ENCODE measurements at places on chromosomes 1 and 21.

DNA sequence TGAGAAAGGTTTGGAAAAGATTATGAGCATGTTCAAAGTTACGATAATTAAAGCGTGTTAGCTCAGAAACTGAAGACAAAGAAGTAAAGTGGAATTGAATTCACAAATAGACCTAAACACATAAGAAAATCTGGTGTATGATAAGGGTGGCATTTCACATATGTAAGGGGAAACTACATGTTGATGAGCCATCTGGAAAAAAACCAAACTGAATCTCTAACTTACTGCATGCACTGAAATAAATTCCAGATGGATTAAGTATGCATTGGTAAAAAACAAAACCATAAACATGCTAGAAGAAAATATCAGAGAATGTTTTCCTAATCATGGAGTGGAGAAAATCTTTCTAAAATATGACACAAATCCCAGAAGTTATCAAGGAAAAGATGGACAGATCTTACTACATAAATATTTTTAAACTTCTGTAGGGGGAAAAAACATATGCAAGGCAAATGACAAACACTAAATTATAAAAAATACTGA is 34.0 kb upstream of the CTPS1 start:
- DNase-seq, result no peak

- no peak for DNase-seq
Measured at GRCh38 chr1:33468531-33468930, 3.9 kb upstream of the ZSCAN20 start.

DNA sequence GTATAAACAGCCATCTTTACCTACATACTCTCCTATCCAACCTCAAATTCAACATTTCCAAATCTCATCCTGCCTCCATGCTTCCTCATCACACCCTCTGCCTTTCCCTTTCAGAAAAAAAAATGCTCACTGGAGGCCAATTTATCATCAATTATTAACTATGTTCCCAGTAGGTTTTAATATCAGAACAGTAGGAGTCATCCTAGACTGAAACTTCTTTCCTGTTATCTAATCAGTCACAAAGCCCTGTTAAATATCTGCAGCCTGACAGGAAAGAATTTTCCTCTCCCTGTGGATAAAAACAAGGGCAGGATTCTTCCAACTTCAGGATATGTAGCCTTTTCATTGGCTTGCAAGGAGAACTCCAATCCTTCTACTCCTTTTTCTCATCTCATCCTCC is 28.4 kb downstream of the EGLN1 start:
- no peak for DNase-seq

- no peak for DNase-seq
Measured at GRCh38 chr1:30727824-30728223, 4.4 kb upstream of the MATN1 start.

- no peak for DNase-seq
Measured at GRCh38 chr1:244836135-244836521, 670 bp downstream of the COX20 start.

- no peak for DNase-seq
Measured at GRCh38 chr1:226108935-226109828, 46.7 kb downstream of the H3-3A start.

GRCh38 chr1:203555076-203555475 is 61.1 kb downstream of the OPTC start:
- DNase-seq, result no peak

- DNase-seq, result no peak
Measured at GRCh38 chr1:57324388-57324787, 99.5 kb downstream of the DAB1 start.

DNA sequence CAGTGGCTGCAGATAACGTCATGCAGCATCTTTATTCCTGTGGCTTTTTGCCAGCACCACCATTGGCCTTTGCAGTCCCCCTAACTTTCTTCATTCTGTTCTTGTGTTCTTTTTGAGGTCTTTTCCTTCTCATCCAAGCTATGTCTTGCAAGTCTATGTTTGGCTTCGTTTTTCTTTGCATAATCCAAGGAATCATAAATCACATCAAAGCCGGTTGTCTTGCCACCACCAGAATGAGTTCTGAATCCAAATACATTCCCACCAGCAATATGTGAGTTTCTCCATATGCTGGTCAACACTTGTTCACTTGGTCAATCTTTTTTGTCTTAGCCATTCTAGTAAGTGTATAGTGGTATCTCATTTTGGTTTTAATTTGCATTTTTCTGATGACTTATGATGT is 70.6 kb upstream of the AK4 start:
- no peak for DNase-seq

DNA sequence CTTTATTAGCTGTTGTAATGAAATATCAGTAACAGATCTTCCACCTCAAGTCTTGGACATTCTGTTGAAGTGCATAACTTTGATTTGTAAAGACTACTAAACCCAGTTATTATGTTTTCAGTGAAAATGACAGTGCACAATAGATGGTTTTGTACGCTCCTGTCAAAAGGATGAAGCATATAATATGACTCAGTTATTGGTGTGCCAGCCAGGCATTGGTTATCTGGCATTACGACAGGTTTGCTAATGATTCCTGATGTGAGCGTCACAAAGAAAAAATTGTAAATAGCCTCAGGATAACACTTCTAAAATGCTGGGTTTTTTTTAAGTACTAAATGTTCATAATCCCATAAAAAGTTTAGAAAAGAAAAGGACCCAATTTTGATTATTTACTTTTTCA is 147.9 kb downstream of the MAGI3 start:
- no peak for DNase-seq

GRCh38 chr1:41610361-41610760 is 125.9 kb upstream of the EDN2 start:
- DNase-seq, result no peak

- no peak for DNase-seq
Measured at GRCh38 chr1:104136621-104137020, 386.9 kb downstream of the AMY1C start.

- DNase-seq, result no peak
Measured at GRCh38 chr1:195763146-195763906, 844.9 kb downstream of the KCNT2 start.

DNA sequence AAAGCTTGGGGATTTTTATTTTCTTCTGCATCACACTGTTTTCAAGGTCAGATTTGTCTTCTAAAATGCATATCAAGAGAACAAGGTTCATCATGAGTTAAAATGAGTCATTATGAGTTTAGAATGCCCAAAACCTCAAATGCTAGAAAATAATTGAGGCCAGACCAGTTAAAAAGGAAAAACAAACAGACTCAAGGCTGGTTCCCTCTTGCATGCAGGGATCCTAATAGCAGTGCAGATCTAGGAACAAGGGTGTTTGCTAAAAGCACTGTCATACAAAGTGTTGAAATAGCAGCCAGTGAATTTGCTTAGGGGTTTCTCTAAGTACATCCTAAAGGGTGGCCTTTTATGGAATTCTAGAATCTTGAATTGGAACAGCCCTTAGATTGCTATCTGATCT is 15.3 kb downstream of the BEND5 start:
- DNase-seq, result no peak

DNA sequence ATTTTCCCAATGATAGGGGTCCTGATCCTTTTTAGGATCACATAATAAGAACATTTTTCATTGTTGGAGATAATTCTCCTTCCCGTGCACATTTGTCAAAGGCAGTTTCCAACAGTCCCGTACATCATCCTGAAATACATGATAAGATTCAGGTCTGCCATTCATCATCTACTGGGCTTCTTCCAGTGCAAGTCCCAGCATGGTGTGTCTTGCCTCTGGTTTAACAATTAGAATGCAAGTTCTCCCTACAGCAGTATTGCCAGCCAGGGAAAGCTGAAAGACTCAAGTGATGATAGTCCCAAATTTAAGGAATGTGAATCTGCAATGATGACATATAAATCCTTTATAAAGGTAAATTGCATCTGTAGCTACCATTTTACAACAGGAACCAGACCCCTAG is 146.2 kb downstream of the DAB1 start:
- no peak for DNase-seq

DNA sequence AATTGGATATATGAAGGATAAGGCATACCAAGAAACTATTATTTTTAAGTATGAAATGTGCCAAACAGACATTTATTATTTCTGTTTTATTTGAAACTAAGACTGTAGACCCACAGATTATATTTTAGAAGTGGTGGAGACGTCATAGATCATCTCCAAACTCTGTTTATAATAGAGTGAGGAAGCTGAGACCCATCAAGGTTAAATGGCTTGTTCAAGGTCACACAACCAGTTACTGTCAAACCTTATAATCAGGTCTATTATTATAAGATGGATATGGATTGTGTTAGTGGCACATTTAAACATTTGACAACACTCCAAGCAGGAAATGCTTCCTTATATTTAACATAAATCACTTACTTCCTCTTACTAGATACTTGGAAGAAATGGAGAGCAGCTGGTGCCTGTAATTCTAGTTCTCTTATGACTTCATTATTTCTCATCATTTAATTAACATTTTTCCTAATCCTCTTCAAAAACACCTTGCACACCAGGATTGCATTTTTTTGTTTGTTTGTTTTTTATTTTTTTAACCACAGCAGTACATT is 117.0 kb downstream of the NEK7 start:
- no peak for DNase-seq

- no peak for DNase-seq
Measured at GRCh38 chr1:60692031-60692430, 390.3 kb upstream of the NFIA start.

- no peak for DNase-seq
Measured at GRCh38 chr1:231046730-231047395, 6.8 kb upstream of the FAM89A start.

DNA sequence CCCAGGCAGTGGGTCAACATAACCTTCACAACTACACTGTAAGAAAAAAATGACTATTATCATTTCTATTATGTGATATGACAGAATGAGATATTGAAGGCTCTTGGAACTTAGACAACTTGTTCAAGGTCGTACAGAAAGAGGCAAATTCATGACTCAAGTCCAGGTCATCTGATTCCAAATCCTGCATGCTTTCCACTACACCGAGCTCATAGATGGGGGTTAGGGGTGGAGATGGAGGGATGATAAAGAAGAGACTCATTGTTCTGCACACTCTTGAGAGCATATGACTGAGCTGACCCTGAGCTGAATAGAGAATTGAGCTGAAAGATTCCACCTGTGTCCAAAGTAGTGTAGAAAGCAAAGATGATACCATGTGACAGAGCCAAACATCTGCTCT is 2.8 kb downstream of the FCRL6 start:
- no peak for DNase-seq

- no peak for DNase-seq
Measured at GRCh38 chr21:17783481-17784179, 35.5 kb downstream of the C21orf91 start.

DNA sequence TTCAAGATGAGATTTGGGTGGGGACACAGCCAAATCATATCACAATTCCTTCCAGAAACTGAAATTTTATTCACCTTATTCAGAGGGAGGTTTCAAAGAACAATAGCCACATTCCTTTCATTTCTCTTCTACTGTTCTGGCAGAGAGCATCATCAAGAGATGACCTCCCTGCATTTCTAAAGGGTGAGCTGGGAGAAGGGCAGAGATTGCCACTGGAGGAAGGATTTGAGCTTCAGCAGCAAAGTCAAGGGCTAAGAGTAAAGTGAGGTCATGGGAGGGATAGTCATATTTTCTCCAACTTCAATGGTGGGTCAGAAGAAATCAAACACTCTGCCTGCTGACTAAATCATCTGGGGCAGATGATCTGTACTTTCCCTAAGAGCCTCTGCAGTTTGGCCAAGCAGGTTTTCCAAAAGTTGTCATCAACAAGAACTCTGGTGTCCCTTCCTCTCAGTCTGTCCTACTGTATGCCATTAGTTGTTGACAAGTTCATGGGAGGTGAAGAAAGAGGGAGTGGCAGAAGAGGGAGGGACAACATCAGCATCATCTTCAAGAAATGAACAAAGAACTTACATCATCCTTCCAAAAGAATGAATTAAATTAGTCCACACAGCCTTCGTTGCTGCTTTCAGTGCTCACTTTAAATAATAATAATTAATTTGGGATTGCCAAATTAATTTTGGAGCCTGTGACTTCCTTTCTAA is 298.3 kb downstream of the ASTN1 start:
- no peak for DNase-seq

DNA sequence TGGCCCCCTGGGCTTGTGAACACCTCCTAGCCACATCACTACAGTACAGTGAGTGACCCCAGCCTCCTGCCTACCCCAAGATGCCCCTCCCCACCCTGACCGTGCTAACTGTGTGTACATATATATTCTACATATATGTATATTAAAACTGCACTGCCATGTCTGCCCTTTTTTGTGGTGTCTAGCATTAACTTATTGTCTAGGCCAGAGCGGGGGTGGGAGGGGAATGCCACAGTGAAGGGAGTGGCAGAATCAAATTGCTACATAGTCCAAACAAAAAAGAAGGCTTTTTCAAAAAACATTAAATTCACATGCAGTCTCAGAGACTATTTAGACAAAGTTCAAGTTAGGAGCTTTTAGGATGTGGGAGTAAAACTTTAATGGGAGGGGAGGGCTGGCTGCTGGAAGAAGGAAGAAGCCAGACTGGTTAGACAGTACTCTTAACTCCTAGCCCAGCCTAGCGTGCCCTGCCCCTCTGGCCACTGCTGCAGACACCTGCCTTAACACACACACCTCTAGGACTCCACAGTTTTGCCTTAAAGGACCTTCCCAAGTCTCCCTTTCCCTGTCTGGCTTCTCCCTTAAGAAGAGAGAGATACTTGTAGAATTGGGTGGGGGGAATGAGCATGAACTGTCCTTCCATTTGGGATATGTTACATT is 9.4 kb downstream of the PEA15 start:
- no peak for DNase-seq

- DNase-seq, result no peak
Measured at GRCh38 chr1:102174259-102174863, 177.6 kb upstream of the OLFM3 start.

- DNase-seq, result no peak
Measured at GRCh38 chr1:74681449-74681848, 7.9 kb upstream of the ERICH3 start.

DNA sequence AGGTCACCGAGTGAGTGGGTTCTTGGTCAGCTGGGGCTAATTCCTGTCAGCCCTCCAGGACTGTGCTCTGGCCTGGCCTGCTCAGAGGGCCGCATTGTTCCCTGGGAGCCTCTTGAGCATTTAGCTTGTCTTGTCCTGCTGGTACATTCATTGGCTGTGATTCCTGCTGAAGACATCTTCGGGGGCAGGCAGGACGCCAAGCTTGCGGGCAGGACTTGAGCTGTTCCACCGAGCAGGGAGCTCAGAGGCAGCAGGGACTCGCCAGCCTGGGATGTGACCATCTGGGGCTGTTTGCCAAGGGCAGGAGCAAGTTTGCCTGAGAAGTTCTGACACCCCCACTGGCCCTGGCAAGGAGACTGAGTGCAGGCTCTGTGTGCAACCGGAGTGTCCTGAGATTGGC is 7.0 kb upstream of the SLC26A9 start:
- no peak for DNase-seq

- DNase-seq, result no peak
Measured at GRCh38 chr1:69932760-69933159, 272.6 kb downstream of the LRRC40 start.

GRCh38 chr1:1873186-1873585 is 17.7 kb downstream of the GNB1 start:
- no peak for DNase-seq

GRCh38 chr1:41943717-41944116 is 25.0 kb upstream of the HIVEP3 start:
- no peak for DNase-seq
